Adrenal gland (tissue), 19 donors: ENCODE measurements at places on chromosomes 2 and 18. TPM values are rescaled to one million over a fixed set of nuclear protein-coding genes. Genes with fewer than 3 reads are reported as not detected.
A peak's percentile ranks its signal among the peaks of the same experiment; 100 is the strongest.

GRCh38 chr2:175461839-175462238 is 280.3 kb upstream of the ATP5MC3 start:
- no peaks in the 10 kb centered on the region for H3K4me1 ChIP-seq
- no peak for DNase-seq

DNA sequence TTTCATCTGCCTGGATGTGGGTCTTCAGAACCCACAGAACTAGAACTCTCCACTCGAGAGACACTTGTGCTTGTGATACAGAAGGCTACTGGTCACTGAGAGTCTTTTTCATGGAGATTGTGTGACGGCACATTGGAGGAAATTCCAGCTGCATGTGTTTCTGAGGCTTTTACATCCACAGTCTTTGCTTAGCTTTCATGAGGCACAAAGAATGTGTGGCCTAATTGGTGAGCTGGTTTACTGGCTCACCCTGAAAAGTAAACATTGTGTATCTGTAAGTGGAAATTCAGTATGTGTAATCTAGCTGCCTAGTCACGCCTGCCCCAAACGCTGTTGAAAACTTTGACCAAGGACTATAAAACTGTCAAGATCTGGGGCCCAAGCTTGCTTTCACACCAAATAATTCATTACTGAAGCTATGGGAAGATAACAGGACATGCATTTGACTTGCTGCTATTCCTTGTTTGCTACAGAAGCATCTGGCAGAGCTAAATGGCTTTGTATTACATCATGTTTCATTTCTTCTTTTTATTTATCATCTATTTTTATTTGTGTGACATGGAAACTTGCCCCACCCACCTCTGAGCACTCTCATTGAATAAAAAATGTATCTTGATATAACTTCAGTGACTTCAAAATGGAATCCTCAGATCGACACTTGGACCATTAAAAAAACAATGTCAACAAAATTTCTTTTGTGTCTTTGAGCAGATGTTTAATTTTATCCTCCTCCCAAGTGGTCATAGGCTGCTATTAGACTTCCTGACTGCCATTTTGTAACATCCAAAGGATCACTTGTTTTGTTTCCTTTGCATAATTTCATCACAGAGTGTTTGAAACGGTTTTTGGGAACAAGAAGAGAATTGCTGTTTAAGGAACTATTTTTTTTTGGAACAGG is 80.2 kb downstream of the EFEMP1 start:
- no peak overlapping the region for H3K4me3 ChIP-seq
- peaks cover 5% of the 10 kb centered on the region for H3K4me1 ChIP-seq
- no peaks in the 10 kb centered on the region for H3K27me3 ChIP-seq
- no peak for DNase-seq

- no peaks in the 10 kb centered on the region for H3K4me1 ChIP-seq
- no peaks in the 10 kb centered on the region for H3K36me3 ChIP-seq
- no peak for DNase-seq
- no peak overlapping the region for H3K4me3 ChIP-seq
- no peak overlapping the region for H3K27ac ChIP-seq
Observed at GRCh38 chr18:25010623-25011374, 341.2 kb downstream of the ZNF521 start.

DNA sequence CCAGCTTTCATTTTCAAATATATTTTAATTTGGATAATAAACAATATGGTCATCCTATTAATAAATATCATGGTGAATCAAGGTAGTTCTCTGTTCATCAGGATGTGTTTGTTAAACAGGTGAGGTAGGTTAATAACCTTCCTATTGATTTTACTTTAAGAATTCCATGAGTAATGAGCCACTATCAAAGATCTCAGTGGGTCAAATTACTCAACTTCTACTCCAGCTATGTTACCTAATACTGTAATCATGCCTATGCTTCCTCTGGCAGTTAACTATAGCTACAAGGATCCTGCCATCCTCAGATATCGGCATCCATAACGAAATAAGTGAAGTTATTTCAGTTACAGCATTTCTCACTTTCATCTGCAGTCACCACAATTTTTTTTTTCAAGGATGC is 289.6 kb upstream of the SLC8A1 start:
- H3K27me3 ChIP-seq = no peaks in the 10 kb centered on the region
- DNase-seq = no peak
- H3K4me1 ChIP-seq = peaks cover 8% of the 10 kb centered on the region
- no peak overlapping the region for H3K4me3 ChIP-seq
- no peak overlapping the region for H3K27ac ChIP-seq
- H3K36me3 ChIP-seq = no peaks in the 10 kb centered on the region

DNA sequence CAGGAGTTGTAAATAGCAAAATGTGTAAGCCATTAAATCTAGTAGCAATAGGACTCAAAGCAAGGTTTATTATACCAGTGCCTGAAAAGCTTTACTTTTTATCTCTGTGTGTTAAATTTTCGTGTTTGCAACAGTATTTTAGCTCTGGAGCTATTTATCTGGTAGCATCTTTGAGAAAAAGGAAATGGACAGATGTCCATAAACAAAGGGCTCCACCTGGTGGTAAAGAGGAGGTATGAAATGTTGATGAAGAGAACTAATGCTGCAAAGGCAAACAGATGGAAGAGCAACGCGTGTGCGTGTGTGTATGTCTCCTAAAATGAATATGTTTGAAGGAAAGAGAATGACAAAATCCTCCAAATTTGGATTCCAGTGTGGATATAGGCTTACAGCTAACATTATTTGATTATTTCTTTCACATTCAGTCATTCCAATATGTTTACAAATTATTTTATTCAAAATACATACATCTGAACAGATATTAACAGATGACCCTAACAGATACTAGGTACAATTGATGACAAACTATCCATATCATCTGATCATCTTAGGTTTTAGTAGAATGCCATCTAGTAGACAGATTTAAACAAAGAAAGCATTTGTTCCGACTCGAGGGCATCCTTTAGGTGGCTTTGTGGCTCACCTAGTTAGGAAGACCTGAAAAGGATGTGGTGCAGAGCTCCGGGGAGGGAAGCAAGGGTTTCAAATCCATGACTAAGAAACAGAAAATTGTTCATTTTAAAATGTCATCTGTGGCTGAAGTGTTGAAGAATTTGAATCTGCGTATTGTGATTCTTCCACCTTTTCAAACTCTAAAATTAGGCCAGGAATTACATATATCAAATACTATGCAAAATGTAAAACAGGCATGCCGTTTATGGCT is 383.3 kb downstream of the MTX2 start:
- H3K36me3 ChIP-seq = no peaks in the 10 kb centered on the region
- DNase-seq = peak; percentile 26
- H3K4me1 ChIP-seq = peaks cover 21% of the 10 kb centered on the region
- H3K27ac ChIP-seq = no peak overlapping the region
- no peaks in the 10 kb centered on the region for H3K27me3 ChIP-seq

- H3K27ac ChIP-seq = no peak overlapping the region
- no peaks in the 10 kb centered on the region for H3K4me1 ChIP-seq
- no peaks in the 10 kb centered on the region for H3K27me3 ChIP-seq
- DNase-seq = no peak
- no peaks in the 10 kb centered on the region for H3K36me3 ChIP-seq
- H3K4me3 ChIP-seq = no peak overlapping the region
Observed at GRCh38 chr2:109407276-109408042, 206.3 kb downstream of the SEPTIN10 start.

- H3K36me3 ChIP-seq = no peaks in the 10 kb centered on the region
- peaks cover 25% of the 10 kb centered on the region for H3K4me1 ChIP-seq
- H3K27ac ChIP-seq = no peak overlapping the region
- no peak overlapping the region for H3K4me3 ChIP-seq
- peaks cover 84% of the 10 kb centered on the region for H3K27me3 ChIP-seq
Observed at GRCh38 chr2:104857262-104858005, 3.5 kb downstream of the POU3F3 start.

DNA sequence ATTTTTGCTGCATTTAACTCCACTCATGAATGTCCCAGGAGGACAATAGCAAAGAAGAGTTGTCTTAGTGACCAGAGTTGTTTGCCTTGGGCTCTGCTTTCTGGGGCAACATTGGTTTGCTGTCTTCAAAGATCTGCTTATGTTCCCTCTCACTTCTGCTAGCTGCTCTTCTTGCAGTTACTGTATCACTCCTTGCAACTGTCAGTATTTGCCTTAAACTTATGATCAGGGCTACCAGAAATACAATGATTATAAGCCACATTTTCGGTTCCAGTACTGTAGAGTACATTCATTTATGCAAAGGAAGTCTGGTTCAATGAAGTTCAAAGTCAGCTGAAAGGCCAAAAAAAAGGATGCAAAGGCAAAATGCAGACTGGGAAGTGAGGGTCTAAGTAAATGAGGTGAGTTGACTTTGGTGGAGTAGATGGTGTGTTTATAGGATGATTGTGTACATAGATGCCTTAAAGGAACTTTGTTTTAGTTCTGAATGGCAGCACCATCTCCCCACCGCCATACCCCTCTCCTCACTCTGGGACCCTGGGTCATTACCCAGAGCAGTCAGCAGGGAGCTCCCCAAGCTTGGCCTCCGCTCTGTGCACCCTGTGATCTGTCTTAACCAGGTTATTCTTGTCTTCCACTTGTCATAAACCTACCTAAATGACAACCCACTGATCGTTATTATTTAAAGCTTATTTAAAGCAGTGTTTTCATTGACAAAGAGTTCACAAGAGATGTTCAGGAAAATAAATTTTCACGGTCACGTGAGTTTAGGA is 236.0 kb downstream of the DOK6 start:
- no peaks in the 10 kb centered on the region for H3K36me3 ChIP-seq
- no peak overlapping the region for H3K4me3 ChIP-seq
- no peak overlapping the region for H3K27ac ChIP-seq

- H3K4me1 ChIP-seq = no peaks in the 10 kb centered on the region
- no peak for DNase-seq
- no peak overlapping the region for H3K27ac ChIP-seq
- no peak overlapping the region for H3K4me3 ChIP-seq
- no peaks in the 10 kb centered on the region for H3K27me3 ChIP-seq
Observed at GRCh38 chr18:68362907-68363306, 352.0 kb downstream of the TMX3 start.

DNA sequence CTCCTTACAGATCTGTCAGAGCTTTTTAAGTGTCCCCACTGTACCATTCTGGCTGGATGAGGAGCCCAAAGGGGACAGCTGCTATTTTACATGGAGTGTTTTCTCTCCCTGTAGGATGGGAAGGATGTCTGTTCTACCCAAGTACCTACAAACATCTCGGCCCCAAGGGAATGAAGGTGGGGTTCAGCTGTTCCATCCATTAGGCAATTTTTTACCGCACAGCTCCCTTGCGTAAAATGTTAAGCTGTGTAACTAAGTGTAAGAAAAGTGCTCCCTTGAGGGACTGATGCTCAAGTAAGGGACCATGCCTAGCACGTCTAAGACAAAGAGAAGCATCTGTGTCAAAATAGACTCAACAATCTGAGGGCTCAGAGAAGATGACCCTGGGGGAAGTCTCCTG is 180.3 kb downstream of the MYO5B start:
- no peaks in the 10 kb centered on the region for H3K36me3 ChIP-seq
- DNase-seq = no peak
- H3K27me3 ChIP-seq = no peaks in the 10 kb centered on the region
- H3K4me1 ChIP-seq = no peaks in the 10 kb centered on the region

DNA sequence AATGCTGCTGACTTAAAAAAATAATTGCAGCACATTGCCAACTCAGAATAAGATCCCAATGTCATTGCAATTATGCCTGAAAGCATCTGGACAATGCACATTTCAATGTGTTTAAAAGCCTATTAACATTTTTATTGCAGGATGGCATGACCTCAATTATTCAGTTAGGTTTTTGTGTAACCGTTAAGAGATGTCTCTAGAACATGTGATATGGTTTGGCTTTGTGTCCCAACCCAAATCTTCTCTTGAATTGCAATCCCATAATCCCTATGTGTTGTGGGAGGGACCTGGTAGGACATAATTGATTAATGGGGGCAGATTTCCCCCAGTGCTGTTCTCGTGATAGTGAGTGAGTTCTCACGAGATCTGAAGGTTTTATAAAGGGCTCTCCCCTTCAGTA is 43.2 kb upstream of the ZC3H15 start:
- no peak for DNase-seq
- no peaks in the 10 kb centered on the region for H3K4me1 ChIP-seq
- no peaks in the 10 kb centered on the region for H3K36me3 ChIP-seq

DNA sequence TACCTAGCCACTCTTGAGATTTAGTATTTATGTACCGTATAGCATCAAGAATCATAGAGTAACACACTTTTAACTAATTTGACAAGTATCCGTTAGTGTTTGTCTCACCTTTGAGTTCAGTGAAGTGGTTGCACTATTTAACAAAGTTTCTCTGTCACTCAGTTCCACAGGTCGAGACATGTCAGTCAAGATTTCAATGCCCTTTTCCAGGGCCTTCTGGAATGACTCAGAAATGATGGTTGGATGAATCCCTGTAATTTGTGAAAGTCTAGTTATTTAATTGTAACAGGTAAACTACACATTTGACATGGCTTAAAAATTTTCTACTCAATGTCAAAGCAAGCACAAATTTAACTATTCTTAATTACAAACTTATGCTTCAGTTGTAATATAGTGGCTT is 9.7 kb downstream of the CCT4 start:
- no peaks in the 10 kb centered on the region for H3K4me1 ChIP-seq
- no peak overlapping the region for H3K4me3 ChIP-seq
- H3K36me3 ChIP-seq = peaks cover 94% of the 10 kb centered on the region
- H3K27ac ChIP-seq = no peak overlapping the region
- H3K27me3 ChIP-seq = no peaks in the 10 kb centered on the region

GRCh38 chr2:29733965-29734364 is 187.4 kb downstream of the ALK start:
- no peaks in the 10 kb centered on the region for H3K27me3 ChIP-seq
- H3K36me3 ChIP-seq = no peaks in the 10 kb centered on the region
- no peak overlapping the region for H3K27ac ChIP-seq
- H3K4me3 ChIP-seq = no peak overlapping the region
- DNase-seq = no peak
- no peaks in the 10 kb centered on the region for H3K4me1 ChIP-seq

DNA sequence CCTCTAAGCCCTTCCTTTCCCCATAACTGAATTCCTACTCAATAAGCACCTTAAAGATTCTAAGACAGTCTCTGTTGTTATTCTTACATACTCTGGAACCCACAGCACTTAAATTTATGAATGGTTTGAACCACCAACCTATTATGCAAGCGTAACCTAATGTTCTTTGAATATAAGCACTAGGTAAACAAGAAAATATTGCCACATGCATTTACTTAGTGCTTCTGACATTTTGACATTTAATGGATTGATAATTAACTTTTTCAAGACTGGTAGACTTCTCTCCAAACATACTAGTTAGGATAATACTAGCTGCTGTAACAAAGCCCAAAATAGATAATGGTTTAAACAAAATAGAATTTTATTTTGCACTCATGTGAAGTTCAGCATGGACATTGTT is 164.8 kb downstream of the ARHGAP15 start:
- H3K4me1 ChIP-seq = no peaks in the 10 kb centered on the region
- DNase-seq = no peak
- no peaks in the 10 kb centered on the region for H3K27me3 ChIP-seq
- no peaks in the 10 kb centered on the region for H3K36me3 ChIP-seq
- no peak overlapping the region for H3K4me3 ChIP-seq

GRCh38 chr2:96144481-96145035 is 682 bp downstream of the DUSP2 start:
- peaks cover 27% of the 10 kb centered on the region for H3K4me1 ChIP-seq
- no peak overlapping the region for H3K27ac ChIP-seq
- peak; percentile 36 for DNase-seq
- H3K27me3 ChIP-seq = no peaks in the 10 kb centered on the region
- H3K36me3 ChIP-seq = no peaks in the 10 kb centered on the region

The FAM136A gene
- total RNA-seq = 23.2 TPM

The TPGS2 gene
- 78.6 TPM for total RNA-seq

The SERPINB12 gene
- total RNA-seq = not detected

The DSC2 gene
- total RNA-seq = 11.4 TPM

The SPATS2L gene
- total RNA-seq = 55.5 TPM

The CD8B gene
- total RNA-seq = 1.6 TPM

The TNFAIP6 gene
- total RNA-seq = 0.25 TPM

The ATP6V1C2 gene
- total RNA-seq = not detected

The RGPD3 gene
- total RNA-seq = 0.35 TPM

The ZAP70 gene
- total RNA-seq = 1.1 TPM

The TMEM178A gene
- total RNA-seq = 2.2 TPM

The MALL gene
- 5.6 TPM for total RNA-seq

The GYPC gene
- 125 TPM for total RNA-seq

The CTAGE1 gene
- 0.04 TPM for total RNA-seq
